Tongue (tissue), 3 donors: ENCODE measurements at places on chromosomes 4 and X.

GRCh38 chr4:151530783-151531182, 121.8 kb downstream of the FHIP1A start:
- DNase-seq, result no peak

DNA sequence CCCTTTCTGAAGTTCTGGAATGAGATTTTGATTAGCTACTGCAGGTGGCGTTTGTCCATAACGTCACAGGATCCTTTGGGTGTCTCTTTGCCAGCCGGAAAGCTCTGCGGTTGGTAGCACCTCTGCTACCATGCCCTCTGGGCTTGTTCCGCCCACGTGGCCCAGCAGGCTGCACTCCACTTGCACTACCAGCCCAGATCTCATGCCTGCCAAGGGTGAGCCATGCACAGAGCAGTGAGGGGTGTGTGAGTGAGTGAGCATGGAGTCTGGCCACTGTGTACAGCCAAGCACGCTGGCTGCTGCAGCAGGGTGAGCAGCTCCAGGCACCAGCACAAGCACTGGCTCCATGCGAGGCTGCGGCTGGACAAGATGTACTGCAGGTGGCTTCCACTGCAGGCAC, 6.6 kb upstream of the HNRNPD start:
- DNase-seq, result no peak

DNA sequence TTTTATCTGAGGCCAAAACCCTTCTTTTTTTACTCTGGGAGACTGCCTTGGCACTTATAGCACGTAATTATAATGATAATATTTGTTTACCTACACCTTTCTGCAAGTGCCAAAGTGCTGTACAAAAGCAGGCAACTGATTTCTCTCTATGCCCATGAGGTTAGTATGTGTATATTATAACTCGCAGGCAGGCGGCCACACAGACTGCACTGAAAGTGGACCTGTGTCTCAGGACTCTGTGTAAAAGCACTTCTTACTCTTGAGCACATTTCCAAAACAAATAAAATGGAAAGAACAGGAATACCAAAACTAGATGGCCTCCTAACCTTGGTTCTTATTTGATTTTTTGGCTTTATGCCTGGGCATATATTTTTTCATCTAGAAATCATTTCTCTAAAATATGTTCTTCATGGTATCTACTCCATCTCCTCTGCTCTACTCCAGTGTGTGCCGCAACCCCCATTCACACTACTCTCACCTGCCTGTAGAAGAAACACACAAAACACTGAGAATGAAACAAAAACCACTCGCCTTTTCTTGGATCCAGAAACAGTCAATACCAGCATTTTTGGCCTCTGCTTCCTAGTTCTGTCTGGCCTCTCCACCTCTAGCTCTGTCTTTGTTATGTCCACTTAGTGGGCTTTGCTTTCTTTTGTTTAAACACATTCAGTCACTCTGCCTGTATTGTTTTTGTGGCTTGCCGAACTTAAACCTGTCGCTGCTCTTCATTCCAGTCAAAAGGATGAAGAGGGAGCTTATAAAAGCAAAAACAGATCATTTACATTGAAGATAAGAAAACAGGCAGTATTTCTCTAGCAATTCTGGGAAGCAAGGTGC, 934.5 kb upstream of the TENM3 start:
- peak; percentile 13 for DNase-seq

DNA sequence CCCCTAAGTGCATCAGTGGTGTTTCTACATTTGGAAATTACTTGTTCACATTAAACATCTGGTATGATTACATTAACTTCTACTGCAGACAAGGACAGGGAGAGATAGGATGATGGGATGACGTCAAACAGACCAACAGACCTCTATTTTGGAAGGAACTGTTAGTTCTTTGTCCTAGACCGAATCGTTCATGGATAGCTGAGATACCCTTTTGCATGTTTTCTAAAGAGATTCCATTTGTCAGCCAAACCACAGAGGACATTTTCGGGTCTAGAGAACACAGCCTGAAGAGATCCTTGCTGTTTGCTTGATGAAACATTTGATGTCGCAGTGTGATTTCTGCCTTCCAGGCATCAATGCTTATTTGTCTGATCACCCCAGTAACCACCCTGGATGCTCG, 27.7 kb downstream of the CHST7 start:
- DNase-seq, result no peak

GRCh38 chr4:73740353-73740778, at the start of gene CXCL8:
TSS of gene CXCL8 (plus strand) at chr4:73740569. CDS start at chr4:73740659, 90 bp downstream.
- DNase-seq, result peak; percentile 40

GRCh38 chrX:6291444-6291843, 62.8 kb upstream of the NLGN4X start:
- DNase-seq, result peak; percentile 24

GRCh38 chr4:8163436-8164193, 5.0 kb upstream of the ABLIM2 start:
- no peak for DNase-seq

DNA sequence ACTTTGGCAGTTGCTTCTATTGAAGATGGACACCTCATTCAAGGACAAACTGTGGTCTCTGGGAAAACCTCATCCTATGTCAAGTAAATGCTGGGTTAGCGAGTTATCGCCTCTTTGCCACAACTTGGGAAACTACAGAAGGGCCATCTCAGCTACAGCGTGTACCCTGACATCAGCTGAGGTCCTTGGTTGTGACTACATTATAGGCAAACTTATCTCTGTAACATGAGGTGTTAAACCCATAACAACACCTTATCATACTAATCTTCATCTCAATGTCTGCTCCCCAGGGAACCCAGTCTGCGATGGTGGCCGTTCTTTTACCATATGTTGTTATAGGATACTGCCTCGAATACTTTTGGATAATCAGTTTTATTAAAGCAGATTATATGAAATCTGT, 1862.7 kb downstream of the STIM2 start:
- no peak for DNase-seq

- no peak for DNase-seq
These were observed 109.3 kb downstream of the ASB9 start for GRCh38 chrX:15160558-15161095.

GRCh38 chr4:107034091-107034995, 1.8 kb downstream of the DKK2 start:
- DNase-seq, result peak; percentile 79

DNA sequence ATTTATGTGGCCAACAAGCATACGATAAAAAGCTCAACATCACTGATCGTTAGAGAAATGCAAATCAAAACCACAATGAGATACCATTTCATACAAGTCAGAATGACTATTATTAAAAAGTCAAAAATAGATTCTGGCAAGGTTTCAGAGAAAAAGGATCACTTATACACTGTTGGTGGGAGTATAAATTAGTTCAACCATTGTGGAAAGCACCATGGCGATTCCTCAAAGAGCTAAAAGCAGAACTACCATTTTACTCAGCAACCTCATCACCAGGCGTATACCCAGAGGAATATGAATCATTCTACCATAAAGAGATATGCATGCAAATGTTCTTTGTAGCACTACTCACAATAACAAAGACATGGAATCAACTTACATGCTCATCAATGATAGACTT, 478.7 kb upstream of the GALNTL6 start:
- no peak for DNase-seq

DNA sequence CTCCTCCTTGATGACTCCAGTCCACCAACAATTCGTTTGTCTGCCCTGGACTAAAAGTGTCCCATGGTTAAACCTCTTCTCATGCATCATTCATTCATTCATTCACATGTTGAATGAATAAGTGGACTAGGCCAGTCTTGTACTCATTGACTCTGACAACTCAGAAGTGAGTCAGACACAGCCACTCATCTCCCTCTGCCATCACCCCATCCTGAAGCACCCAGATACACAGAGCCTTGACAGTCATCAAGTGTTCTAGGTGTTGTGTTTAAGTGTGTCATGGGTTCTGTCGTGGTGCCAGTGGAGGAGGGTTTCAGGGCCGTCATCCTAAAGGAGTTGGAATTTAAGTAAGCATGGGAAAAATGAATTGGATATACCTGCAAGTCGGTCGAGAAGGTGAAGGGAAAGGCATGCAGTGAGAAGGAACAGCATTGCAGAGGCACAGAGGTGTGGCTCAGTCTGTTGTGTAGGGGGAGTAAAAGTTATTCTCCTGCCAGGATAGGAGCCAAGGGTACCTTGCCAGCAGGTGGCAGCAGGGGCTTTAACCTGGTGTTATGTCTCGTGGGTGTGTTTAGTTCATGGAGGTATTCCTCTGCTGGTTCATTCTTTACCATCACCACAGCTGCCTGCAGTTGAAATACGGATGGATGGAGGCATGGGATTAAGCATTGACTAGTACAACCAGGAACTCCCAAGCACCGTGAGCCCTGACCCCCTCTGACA, 18.3 kb downstream of the MAGED2 start:
- no peak for DNase-seq

DNA sequence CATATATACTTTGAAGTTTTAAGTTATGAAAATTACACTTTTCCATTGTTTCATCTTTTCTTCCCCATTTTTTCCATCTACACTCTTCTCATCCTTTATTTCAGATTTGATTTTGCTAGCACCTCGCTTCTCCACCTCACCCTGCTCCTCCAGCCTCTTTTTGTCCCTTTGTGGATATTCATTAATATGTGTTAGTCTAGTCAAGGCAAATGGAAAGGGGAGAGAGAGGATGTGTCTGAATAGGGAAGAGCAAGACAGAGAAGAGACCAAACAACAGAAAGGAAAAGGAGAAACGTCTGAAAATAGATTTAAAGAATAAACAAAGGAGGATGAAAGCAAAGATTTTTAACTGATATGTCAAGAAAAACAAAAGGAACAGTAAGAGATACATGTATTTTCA, 24.1 kb downstream of the GPM6A start:
- no peak for DNase-seq

- peak; percentile 8 for DNase-seq
These were observed 2.8 kb downstream of the HELT start for GRCh38 chr4:185020863-185021761.

DNA sequence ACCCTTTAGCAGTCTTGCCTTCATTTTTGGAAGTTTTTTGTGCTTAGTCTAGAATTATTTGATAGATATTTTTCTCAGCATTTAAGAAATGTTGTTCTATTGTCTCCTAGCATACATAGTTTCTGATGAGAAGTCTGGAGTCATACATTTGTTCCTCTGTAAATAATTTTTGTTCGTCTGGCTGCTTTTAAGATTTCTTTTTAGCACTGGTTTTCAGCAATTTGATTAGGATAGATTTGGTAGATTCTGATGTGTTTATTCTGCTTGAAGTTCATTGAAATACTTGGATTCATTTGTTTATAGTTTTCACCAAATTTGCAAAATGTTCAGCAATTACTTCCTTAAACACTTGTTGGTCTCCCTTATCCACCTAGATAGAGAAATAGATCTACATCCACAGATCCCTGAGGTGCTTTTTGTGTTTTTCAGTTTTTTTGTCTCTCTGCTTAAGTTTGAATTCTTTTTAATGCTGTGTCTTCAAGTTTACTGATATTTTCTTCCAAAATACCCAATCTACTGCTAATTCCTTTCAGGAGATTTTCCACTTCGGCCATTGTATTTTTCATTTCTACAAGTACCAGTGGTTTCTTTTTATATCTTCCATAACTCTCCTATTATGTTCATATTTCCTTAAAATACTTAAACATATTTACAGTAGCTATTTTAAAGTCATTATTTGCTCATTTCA, 64.9 kb downstream of the ABLIM2 start:
- no peak for DNase-seq

GRCh38 chrX:155544881-155545280, 67.9 kb downstream of the TMLHE start:
- DNase-seq, result no peak

- DNase-seq, result no peak
These were observed 61.2 kb downstream of the FHDC1 start for GRCh38 chr4:152997288-152997687.

GRCh38 chr4:98778206-98778605, 119.8 kb upstream of the TSPAN5 start:
- no peak for DNase-seq

GRCh38 chrX:110258552-110258951, 59.3 kb downstream of the AMMECR1 start:
- no peak for DNase-seq

DNA sequence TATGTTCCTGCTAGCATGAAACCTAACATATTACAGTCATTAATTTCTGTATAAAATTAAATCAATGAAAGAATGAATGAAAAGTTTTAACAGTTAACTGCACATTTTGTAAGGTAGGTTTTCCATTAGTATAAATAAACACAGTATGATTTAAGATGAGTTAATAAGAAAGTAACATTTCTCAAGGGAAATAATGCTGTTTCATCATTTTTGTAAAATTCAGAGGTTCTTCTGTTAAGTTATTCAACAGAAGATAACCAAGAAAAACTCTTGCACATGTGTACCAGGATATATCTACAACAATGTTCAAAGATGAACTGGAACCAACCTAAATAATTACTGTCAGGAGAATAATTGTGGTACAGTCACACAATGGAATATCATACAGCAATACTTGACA, 88.6 kb downstream of the NEK1 start:
- no peak for DNase-seq

DNA sequence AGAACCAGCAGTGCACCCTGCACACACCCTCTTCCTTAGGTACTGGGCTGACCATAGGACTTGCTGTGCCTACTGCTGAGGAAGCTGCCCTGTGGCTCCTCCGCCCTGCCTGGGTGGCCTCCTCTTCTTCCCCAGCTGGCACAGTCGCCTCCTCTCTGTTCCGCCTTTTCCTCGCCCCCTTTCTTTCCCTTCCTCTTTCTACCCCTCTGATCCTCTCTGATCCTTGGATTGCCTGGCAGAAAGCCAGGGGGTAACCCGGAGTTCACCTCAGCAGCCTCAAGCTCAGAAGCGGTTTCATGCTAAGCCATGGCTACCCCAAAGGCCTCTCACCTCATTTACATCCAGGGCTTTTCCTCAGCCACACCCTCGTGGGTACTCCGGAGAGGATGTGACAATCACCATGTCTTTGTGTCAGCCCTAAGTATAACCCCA, 136.2 kb downstream of the SMIM20 start:
- no peak for DNase-seq

DNA sequence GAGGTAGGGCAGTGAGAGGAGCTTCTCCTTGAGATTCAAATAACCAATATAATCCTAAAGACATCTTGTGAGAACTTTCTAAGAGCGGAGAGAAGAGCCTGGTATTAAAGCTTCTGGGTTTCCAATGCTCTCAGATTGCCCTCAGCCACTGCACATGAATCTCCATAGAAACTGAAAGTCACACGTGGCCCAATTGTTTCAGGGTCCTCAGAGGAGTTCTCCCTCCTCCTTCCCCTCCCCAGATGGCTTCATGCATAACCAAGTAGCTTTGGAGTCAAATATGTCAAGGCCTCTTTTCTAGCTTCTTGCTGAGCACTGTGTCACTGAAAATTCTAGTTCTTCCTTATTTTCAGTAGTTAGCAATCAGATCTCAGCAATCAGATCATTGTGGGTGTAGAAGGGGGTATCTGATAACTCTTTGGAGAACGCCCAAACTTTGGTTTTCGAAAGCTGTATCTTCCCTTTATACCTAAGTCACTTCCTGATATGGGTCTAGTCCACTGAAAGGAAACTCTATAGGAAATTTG, 2.2 kb downstream of the BTK start:
- DNase-seq, result no peak
